Activated gamma-delta T cell (primary cell): ENCODE measurements at places on chromosomes 1 and 21.

DNA sequence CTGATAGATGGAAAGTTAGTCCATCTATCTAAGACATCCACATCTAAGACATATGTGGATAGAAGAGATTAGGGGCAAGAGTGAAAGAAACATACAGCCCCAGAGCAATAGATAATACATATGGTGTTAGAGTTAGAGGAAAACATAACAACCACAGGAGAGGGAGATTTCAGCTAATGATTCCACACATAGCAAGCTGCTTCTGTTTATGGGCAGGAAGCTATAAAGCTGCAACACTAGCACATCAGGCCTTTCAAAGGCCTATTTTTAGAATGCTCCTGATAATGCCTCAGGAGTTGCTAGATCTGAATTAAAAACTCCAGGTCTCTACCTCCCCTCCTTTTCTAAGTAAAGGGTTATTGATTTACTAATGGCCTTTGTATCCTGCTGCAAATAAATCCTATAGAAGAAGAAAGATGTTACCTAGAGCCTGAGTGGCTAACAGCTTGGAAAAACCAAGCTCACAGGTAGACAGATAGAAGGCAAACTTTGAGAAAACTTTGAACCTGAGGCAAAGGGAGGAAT, 36.1 kb downstream of the BRINP2 start:
- no peak for DNase-seq

GRCh38 chr1:27402349-27402754, 9.9 kb downstream of the GPR3 start:
- no peak for DNase-seq

GRCh38 chr1:224897529-224898327, 31.7 kb upstream of the DNAH14 start:
- no peak for DNase-seq

DNA sequence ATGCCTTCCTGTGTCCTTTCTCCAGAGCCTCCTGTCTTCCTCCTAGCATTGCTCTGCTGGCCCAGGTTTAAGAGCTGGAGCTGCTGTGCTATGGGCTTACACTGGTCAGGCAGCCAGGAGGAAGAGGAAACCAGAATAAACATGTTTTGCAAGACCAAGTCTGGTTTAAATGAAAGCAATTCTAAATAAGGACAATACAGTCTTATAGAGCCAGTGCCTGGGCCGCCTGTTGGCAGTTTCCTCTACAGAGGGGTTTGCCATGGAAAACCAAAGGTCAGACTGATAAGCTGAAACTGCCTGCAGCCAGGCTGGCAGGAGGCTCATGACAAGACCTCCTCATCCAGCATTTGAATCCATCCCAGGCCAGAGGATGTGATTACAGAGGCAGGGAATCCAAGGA, 92.9 kb upstream of the FGGY start:
- no peak for DNase-seq

GRCh38 chr21:44456915-44457736, 1.8 kb downstream of the LRRC3 start:
- DNase-seq = no peak

GRCh38 chr1:87126886-87127505, 201.7 kb upstream of the LMO4 start:
- no peak for DNase-seq

- DNase-seq = no peak
Measured at GRCh38 chr1:151461694-151462093, 2.4 kb upstream of the POGZ start.

DNA sequence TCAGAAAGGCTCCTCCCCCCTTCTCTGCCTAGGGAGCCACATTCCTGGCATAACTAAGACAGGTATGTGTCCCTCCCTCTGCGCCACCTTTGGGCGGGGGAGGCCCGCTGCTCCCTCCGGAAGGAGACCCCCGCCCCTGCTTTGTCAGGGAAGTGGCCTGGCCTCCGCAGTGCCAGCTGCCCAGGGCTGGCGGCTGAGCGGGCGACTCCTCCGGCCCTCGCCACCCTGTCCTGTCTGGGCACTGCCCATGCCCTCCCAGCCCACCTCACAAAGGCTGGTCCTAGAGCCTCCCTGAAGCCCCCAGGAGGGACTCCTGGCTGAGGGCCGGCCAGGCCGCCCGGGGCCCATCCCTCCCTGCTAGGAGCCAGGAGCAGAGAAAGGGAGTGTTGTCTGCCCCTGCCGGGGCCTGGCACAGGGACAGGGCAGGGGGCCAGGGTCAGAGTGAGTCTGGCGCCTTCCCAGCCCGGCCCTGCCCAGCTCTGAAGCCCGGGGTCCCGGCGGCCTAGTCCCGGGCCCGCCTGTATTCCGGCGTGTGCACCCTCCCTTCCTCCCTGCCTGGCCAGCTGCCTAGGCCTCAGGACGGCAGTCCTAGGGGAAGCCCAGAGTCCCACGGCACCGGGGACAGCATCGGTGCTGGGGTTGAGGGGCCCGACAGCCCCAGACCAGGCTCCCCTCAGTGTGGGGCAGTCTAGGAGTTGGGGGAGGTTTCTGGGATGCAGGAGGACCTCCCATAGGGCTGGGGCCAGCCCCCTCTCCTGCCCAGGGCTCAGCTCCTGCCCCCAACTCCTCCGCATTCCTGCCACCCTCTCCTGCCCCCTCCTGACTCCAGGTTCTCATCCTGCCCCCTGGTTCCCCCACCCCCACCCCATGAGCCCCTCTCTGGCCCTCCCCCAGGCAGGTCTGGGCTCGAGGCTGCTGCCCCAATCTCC, 5.1 kb downstream of the AGRN start:
- DNase-seq = no peak

GRCh38 chr1:170309389-170310013, 163.7 kb downstream of the NTMT2 start:
- DNase-seq = no peak

GRCh38 chr1:178867670-178868069, 3.2 kb downstream of the ANGPTL1 start:
- DNase-seq = no peak

DNA sequence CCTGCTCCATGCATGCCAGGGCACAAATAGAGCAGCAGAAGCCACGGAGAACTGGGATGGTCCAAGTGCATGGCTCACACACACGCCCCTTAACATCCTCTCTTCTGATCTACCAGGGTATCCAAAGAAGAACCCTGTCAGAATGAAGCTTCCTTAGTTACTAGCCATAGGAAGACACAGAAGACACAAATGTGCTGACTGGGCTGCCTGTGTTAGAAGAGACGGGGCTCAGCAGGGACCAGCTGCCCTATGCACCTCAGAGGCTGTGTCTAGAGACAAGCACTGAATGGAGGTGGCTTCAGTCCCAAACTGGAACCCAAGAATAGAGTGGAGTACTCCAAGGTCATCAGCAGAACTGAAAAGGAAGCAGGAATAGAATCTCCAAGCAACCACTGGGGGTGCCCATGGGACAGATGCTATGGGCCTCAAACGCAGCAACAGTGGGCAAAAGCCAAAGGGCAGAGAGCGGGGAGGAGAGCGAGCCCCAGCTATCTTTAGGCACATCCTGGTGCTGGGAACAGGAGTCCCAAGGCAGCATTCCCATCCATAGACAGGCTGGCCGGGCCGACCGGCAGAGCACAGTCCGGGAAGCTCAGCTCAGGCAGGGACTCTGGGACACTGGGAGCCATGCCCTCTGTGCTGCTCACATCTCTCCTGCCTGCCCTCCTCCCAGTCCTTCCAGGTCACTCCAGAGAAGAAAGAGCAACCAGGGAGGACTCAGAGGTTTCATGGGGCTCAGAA, 9.5 kb downstream of the SLC6A9 start:
- no peak for DNase-seq

DNA sequence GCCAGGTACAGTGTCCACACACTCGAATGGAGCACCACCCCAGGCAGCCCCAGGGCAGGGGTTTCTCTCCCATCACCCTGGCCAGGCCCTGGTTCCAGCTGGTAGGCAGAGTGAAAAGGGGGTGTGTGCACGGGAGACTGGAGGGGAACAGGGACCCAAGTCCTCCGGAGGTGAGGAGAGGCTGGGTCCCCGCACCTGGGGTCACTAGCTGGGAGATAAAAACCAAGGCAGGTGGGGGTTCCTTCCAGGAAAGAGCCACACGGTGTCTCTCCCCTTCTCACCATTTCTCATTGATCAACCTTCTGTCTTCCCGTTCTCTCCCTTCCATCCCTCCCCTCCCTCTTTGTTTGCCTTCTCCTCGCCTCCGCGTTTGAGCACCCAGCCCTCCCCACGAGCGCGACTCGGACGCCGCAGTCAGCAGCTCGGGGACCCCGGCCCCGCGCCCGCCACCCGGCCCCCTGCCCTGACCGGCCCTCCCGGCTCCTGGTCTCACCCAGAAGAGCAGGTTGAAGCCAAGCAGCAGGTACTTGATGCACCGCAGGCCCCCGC, 358 bp downstream of the TSPAN2 start:
- no peak for DNase-seq

GRCh38 chr1:40315239-40315794, 1.8 kb downstream of the COL9A2 start:
- peak; percentile 52 for DNase-seq

- peak; percentile 57 for DNase-seq
Measured at GRCh38 chr1:85201340-85202091, 700 bp upstream of the SYDE2 start.

DNA sequence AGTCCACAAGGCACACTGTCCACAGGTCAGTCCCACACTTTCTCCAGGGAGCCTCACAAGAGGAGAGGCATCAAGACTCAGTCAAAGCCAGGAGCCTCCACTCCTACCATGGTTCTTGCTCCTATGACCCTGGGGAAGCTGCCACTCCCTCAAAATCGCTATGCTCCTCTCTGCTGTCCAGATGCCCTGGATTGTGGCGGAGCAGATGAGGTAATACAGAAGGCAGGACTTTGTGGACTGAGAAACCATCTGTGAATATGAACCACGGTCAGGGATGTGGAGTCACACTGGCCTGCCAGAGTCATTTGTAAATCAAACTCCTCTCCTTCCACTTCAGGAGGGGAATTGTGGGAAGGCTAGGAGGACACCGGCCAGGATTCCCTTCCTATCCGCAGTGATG, 20.6 kb downstream of the VWA5B1 start:
- DNase-seq = no peak

- no peak for DNase-seq
Measured at GRCh38 chr1:179714623-179715022, 28.5 kb upstream of the FAM163A start.

GRCh38 chr1:16468558-16468957, 28.0 kb downstream of the NECAP2 start:
- DNase-seq = no peak

DNA sequence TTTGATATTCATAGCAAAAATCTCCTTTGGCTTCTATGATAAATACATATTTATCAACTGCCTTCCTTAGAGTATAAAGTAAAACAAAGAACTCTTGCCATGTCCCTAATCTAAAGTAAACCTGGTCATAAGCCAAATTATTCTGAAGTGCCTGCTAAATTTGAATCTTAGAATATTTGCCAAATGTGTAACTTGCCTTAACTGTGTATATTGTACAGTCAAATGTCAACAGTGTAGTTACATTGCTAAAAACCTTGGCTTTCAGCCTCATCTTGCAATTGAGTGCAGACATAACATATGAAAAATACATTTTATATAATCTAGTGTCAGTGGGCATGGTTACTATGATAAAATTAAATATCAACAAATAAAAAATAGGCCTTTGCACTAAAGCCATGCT, 583.4 kb upstream of the ADAMTS5 start:
- DNase-seq = no peak

GRCh38 chr21:35050348-35051286, 1.5 kb upstream of the RUNX1 start:
- DNase-seq = no peak

DNA sequence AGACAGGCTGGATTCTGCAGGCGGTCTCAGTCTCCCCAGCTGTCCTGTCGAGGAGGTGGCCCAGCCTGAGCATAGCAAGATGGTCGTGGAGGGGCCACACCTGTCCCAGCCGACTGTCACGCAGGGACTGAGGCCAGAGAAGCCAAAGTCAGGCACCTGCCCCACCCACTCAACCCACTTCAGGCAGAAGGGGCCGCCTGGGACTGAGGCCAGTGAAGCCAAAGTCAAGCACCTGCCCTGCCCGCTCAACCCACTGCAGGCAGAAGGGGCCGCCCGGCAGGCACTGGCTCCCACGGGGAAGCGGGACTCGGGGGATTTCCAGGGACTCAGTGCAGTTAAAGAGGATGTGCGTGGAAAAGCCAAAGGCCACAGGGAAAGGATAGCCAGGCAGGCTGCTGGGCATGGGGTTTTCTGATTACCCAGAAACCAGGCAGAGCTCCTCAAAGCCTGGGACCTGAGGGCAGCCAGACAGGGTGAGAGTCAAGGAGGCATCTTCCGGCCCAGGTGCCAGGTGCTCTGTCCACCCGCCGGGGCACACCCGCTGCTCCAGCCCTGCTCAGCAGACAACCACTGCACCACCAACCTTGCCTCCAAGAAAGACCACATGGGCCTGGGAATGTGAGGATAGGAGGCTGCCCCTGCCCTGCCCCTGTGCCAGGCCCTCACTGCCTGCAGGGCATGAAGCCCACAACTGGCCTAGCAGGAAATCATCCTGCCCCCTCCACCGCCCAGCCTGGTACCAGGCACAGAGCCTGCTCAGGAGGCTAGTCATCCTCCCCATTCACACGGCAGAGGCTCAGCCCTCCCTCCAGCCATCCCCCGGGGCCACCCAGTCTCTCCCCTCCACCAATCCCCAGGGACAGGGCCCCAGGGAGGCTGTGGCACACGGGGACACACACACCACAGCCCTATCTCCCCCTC, 41.0 kb downstream of the MEGF6 start:
- DNase-seq = no peak

GRCh38 chr1:223332997-223333396, 31.0 kb downstream of the SUSD4 start:
- DNase-seq = no peak

- DNase-seq = no peak
Measured at GRCh38 chr1:161081519-161081918, 7.8 kb downstream of the NECTIN4 start.

- no peak for DNase-seq
Measured at GRCh38 chr1:77265180-77265579, 16.6 kb upstream of the AK5 start.

DNA sequence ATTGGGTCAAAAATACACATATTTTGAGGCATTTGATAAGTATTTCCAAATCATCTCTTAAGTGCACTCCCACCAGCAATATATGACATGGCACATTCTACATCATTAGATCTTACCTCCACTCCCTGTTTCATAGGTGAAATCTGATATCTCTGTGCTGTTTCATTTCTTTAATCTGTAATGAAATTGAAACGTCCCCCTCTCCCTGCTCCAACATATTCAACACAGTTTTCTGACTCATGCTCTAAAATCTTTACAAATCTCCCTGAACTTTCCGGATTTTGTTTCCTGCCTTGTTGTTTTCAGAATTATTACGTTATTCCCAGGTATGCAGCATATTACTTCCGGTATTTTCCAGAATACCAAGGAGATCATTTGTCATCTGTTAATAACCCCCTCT, 66.1 kb upstream of the AKT3 start:
- DNase-seq = no peak
